ENCODE measurements at places on chromosomes 16 and 17.

GRCh38 chr17:49914096-49914490 lies 54.9 kb upstream of the DLX4 start:
- no peak for DNase-seq

DNA sequence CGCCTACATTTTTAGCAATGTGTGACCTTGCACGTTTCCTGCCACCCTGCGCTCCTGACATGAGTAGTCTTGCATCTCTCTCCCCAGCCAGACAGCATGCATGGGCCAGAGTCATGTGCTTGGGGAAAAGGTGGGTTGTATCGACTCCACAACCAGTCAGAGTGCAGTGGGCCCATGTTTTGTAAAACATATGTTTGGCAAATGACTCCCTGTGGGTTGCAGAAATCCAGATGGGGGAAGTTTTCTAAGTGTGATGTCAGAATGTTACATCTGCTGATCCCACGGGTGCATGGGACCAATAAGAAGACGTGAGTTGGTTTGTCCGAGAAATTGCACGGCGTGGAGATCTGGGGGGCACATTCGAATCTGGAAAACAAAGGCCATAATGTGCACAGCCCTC lies 147.1 kb downstream of the FOXL1 start:
- DNase-seq, result no peak

- DNase-seq, result no peak
These were observed 19.3 kb downstream of the ZNF750 start for GRCh38 chr17:82820278-82821251.

- no peak for DNase-seq
These were observed 24.0 kb downstream of the NMRAL1 start for GRCh38 chr16:4450430-4450829.

DNA sequence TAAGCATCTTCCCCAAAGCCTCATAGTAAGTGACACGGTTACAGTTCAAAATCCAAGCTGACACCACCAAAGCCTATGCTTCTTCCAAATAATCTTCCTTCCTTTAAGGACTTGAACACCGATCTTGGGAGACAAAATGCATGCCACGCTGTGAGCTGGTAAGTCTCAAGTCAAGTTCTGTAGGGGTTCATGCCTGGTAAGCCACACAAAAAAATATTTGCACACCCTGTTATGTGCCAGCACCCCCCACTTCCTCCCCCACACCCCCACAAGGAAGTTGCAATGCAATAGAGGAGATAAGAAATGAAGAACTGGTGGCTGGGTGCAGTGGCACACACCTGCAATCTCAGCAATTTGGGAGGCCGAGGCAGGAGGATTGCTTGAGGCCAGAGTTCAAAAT lies 5.6 kb downstream of the NOG start:
- DNase-seq, result no peak

- no peak for DNase-seq
These were observed 4.1 kb downstream of the KRABD2 start for GRCh38 chr17:8372422-8372821.

DNA sequence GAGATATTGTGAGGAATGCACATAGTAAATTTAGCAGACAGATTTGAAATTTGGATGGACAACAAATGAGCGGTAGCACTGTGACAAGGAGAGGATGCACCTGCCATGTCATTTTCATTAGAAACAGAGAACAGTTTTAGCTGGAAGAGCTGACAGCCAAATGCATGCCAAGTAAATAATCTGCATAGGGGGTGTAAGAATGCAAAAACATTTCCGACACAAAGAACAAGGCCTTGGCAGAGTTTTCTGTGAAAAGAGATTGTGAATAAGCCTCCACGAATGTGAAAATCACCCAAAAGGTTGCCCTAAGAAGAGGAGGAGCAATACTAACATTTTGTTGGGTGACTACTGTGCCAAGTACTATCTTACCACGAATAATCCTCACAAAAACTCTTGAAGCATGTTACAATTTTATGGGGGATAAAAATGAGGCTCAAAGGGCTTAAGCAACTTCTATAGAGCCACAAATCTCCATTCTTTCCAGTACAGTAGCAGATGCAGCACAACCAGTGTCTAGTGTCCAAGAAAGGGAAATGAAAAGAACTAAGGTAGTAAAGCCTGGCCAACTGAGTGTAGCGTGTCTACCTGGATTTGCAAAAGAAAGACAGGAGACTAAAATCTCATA lies 28.3 kb downstream of the TMEM100 start:
- no peak for DNase-seq

DNA sequence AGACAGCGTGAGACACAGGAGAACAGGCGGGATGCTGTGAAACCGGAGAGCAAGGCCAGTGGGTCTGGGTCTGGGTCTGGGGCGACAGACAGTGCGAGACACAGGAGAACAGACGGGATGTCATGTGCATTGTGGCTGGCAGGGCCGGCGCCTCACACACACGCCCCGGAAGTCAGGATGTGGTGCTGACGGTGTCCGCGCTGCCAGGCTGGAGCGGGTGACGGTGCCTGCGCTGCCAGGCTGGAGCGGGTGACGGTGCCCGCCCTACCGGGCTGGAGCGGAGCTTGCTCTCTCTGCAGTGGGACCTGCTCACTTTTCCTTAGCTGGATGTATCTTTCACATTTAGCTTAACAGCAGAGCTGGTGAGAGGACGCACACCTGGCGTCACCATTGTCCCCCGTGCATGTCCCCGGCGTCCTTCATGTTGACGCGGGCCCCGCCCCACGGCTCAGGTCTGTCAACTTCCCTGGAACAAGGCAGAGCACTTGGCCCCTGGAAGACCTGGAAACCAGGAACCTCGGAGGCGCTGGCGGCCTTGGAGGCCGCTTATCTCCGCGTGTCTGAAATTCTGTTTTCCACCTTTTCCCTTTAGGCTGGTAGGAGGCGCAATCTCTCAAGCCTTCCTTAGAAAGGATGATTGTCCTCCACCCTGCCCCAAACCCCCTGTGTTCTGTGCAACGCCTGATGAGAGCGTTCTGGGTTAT lies 43.0 kb upstream of the ZNF750 start:
- no peak for DNase-seq
